ENCODE measurements at places on chromosomes 5 and 9.
A peak's percentile ranks its signal among the peaks of the same experiment; 100 is the strongest.

GRCh38 chr5:180141068-180141660, 67.8 kb downstream of the RASGEF1C start:
- no peak for DNase-seq

DNA sequence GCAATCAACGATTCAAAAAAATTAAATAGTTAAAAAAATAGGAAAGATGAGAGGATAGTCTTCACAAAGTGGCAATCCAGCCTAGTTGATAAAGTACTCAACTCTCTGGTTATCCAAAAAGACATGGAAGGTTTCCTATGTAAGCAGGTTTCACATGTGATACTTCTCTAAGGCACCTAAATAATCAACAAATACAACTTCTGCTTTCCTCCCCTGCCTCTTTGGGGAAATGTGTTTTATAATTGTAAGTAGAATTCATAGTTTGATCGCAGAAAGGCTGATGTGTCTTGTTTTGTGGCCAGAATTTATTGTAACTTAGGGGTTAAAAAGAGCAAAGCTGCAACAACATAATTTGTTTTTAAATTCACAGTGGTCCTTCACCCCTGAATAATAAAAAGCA, 855.5 kb upstream of the DMAC1 start:
- DNase-seq, result no peak

DNA sequence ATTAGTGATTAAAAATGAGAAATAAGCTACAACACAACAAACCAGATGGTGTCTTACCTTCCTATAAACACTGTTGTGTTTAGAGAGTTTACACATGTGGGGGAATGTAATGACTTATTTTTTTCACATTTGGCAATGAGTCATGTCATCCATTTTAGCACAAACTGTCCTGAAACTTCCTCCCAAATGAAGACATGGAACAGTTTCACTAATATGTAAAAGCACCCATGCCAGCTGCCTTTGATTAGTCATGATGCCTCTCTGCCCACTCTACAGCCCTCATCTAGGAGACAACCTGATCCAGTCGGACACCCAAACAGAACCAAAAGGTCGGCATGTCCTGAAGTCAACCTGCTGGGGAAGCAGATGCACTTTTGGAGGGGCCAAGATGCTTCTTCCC, 98.2 kb downstream of the SEMA5A start:
- DNase-seq, result no peak

GRCh38 chr5:133612249-133612860, at the start of gene FSTL4:
Gene FSTL4 (minus strand): TSS chr5:133612541.
- peak; percentile 33 for DNase-seq

DNA sequence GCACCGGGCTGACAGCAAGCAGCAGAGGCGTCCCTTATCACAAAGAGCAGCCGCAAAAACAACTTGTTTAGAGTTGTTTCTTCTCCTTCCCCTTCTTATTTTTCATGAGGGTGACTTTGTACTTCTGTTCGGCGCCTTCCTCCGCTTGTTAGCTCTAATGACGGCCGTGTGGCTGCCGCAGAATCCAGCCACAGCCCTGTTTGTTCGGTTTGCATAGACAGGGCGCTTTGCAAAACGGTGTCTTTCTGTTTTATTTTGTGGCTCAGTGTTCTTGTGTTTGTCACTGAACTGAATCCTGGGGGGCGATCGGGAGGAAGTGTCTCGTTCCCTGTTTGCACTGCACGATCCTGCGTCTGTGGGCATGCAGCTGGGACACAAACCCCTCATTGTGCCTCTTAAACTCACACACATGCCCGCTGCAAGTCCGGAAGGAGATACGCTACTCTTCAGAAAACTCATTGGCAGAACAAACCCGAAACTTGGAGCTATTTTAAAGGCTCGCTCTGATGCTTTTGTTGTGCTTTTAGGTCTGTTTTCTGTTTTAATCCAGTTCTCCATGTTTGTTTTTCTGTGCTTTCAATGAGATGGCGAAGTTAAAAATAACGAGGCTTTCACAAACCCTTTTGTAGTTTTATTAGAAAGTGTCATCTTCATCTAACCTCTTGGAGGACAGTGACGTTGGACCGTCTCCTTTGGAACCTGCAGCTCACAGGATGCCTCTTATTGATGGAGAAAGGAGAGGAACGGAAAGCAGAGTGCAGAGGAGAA, 213.9 kb downstream of the IRX2 start:
- DNase-seq, result peak; percentile 9

DNA sequence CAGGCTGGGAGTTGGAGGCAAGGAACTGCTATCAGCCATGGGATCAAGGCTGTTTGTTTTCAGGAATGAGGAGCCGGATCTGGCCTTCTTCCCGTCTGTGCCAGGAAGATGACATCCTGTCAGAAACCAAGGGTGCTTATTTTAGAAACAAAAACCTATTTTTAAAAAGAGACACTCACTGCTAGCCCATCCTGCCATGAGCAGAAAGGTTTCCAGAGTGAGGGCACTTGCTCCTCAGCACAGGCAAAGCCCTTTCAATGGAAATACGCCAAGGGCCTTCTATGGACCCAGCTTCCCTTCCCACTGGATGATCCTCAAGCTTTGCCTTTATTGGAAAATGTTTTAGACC, 132.6 kb upstream of the FSTL4 start:
- no peak for DNase-seq

- DNase-seq, result no peak
Observed at GRCh38 chr5:66561256-66561990, 34.8 kb upstream of the MAST4 start.

DNA sequence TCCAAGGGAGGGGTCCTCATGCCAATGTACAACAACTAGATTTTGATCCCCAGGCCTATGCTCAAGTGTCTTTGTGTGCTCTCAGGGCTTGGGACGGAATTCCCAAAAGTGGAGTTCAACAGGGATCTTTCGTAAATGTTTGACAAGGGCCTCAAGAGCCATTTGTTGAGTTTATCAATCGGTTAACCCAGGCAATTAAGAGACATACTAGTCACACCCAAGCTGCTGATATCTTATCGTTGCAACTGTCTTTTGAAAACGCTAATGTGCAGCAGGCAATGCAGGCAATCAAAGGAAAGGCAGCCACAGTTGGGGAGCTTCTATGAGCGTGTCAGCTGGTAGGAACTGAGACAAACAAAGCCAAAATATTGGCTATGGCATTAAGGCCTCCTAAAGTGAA, 161.2 kb downstream of the CPLANE1 start:
- no peak for DNase-seq

DNA sequence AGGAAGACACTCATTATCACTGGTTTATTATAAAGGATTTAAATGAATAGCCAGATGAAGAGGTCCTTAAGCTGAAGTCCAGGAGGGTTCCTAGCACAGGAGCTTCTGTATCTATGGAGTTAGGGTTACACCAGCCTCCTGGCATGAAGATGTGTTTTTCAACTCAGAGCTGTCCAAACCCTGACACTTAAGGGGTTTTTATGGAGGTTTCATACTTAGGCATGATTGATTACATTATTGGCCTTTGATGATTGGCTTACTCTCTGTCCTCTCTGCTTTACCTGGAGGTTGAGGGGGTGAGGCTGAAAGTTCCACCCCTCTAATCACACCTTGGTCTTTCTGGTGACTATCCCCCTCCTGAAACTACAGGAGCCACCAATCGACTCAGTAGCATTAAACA, 84.9 kb upstream of the ZNF169 start:
- DNase-seq, result no peak

DNA sequence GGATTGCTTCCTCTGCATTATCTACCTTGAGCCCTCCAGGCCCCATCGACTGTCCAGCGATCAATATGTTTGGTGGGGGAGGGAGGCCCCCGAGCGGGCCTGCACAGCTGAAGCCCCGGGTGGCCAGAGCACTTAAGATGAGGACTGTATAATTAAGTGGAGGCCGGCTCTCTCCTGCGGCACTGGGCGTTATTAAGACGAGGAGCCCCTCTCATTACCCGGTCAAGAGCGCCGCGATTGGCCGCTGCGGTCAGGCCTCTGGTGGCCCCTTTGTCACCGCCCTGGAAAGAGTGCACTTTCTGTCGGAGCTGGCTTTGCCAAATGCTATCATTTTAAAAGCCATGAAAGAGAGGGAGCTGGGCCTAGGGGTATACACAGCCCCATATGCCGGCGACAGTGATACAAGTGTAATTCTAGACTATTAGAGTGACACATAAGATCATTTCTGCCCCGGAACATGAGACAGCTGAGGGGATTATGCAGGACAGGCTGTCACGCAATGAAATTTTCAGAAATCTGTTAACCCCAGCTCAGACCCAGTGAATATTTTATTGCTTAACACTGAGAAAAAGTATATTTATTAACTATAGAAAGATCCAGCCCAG, 106.3 kb upstream of the IRX1 start:
- no peak for DNase-seq

DNA sequence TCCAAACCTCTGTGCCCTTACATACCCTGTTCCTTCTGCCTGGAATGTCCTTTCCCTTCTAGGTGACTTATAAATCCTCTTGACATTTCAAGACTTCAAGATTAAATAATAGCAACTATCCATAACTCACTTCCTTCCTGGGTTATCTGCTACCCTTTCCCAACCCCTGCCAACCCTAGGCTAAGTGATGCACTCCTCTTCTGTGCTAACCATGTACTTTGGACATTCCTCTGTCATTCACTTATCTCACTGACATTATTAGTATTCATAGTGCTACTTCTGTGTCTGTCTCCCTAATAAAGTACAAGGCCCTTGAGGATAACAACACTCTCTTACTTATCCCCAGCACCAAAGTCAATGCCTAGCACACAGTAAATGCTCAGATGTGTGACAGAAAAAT, 307.1 kb downstream of the ENC1 start:
- no peak for DNase-seq

- DNase-seq, result no peak
Observed at GRCh38 chr9:13332571-13332970, 53.1 kb upstream of the MPDZ start.

GRCh38 chr9:105360344-105360743, 87.5 kb upstream of the FSD1L start:
- no peak for DNase-seq

DNA sequence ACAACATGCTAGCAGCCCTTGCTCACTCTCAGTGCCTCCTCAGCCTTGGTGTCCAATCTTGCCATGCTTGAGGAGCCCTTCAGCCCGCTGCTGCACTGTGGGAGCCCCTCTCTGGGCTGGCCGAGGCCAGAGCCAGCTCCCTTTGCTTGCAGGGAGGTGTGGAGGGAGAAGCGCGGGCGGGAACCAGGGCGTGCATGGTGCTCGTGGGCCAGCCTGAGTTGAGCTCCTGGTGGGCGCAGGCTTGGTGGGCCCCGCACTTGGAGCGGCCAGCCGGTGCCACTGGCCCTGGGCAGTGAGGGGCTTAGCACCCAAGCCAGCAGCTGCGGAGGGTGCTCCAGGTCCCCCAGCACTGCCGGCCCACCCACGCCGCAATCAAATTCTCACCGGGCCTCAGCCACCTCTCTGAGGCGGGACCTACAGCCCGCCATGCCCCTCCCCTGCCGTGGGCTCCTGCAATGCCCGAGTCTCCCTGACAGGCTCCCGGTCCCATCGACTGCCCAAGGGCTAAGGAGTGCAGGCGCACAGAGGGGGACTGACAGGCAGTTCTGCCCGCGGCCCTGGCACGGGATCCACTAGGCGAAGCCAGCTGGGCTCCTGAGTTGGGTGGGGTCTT, 333.5 kb downstream of the KCNN2 start:
- DNase-seq, result no peak

- DNase-seq, result no peak
Observed at GRCh38 chr9:78288214-78288892, 8.6 kb upstream of the PSAT1 start.

DNA sequence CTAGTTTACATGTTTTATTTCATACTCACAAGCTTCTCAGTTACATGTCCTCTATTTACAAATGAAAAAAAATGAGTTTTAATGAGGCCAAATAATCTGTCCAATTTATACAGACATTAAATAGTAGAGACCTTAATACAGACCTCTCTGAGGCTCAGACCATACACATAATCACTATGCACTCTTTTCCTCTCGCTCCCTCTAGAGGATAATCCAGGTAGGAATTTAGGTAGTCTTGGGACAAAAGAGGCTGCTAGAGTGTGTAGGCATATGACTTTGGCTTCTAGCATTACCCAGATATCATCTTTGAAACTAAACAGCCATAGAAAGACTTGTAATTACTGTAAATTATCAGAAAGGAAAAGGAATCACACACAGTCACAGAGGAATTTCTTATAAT, 444.7 kb downstream of the HINT1 start:
- DNase-seq, result peak; percentile 53

GRCh38 chr5:54148858-54149257, 161.5 kb downstream of the ARL15 start:
- DNase-seq, result no peak

GRCh38 chr5:124021066-124021641, 509.2 kb downstream of the CSNK1G3 start:
- DNase-seq, result no peak

DNA sequence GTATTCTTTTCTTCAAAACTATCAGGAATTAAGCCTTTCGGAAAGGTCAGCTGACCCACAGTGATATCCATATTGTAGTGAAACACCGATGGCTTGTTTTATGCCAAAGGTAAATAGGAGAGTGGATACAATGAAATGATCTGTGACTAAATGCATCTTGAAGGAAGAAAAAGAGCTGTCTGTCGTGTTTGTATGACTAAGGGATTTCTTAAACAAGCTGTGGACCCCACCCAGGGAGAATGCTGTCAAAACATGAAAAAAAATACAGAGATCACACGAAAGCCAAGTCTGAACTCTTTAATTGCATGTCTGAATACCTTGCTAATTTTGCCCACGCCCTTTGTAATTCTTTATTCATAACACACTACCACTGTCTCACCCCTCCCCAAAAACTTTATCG, 286.4 kb upstream of the WWC1 start:
- DNase-seq, result no peak

DNA sequence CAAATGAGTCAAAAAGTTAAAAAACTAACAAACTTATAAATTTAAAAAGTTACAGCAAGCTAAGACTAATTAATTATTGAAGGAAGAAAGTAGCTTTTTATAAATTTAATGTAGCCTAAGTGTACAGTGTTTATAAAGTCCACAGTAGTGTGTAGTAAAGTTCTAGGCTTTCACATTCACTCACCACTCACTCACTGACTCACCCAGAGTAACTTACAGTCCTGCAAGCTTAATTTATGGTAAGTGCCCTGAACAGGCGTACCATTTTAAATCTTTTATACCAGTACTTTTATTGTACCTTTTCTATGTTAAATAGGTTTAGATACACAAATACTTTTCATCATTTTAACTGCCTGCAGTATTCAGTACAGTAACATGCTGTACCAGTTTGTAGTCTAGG, 80.0 kb upstream of the C9orf72 start:
- no peak for DNase-seq

DNA sequence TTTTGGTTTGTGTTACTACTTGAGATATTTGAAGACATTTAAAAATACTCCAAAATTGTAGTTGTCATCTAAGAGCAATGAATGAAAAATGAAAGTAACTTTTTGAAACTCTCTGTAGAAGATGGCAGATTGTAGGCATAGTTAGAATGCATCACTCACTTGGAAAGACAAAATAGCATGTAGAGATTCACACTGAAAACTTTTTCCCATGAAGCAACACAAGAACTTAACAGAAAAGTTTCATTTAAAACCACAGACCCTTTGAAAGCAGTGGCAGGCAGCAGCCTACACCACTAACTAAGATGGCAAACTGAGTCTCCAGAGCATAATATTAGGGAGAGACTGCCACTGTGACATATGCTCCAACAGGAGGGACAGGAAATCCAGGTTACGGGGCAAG, 18.9 kb upstream of the FAM174A start:
- DNase-seq, result no peak

GRCh38 chr9:129550199-129550839, 70.6 kb downstream of the C9orf50 start:
- no peak for DNase-seq

- no peak for DNase-seq
Observed at GRCh38 chr5:79806741-79807140, 117.1 kb downstream of the CMYA5 start.

- DNase-seq, result no peak
Observed at GRCh38 chr5:9409413-9409960, 136.4 kb downstream of the SEMA5A start.

Data from neuronal stem cell (in vitro differentiated cells).